ENCODE measurements at places on chromosomes 2 and 18.

DNA sequence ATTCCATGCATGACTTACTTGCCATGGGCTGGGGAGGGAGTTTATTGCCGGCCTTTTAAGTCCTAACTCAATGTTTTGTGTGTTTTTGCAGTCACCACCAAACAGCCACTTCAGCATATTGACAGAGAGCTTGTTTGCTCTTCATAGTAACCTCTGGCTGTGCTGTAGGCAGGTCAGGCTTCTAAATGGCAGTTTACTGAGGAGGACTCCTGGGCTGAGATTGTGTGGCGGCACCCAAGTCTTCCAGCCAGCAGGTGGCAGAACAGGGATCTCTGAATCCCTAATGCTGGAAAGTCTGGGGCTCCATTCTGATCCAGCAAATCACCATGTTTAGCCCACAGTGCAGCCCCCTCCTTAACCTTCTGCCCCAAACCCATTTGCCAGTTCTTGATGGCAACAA is 121.2 kb downstream of the CAPN13 start:
- DNase-seq: peak; percentile 46

DNA sequence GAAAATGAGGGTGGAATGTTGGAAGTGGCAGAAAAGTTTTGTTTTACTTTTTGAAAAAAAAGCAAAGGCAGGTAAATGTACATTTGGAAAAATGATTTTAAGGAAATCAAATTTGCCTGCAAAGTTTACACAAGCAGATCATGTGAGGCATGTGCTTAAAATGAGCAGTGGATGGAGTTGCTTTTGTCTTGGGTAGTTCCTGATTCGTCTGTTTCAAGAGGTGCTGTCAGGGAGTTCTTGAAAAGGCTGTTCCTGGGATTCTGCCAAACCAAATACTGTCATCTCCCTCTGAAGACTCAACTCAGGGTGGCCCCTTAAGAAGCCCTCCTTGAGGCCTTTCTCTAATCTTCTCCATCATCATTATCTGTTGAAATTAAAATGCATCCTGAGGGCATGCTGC is 59.0 kb downstream of the TACR1 start:
- DNase-seq: no peak

- DNase-seq: no peak
Measured at GRCh38 chr18:10009321-10010144, 95.7 kb downstream of the VAPA start.

- no peak for DNase-seq
Measured at GRCh38 chr18:26290385-26290784, 64.1 kb downstream of the TAF4B start.

GRCh38 chr2:180125245-180125962 is 118.3 kb upstream of the CWC22 start:
- DNase-seq: peak; percentile 89
